ENCODE measurements at places on chromosomes 4 and X. TPM values are rescaled to one million over a fixed set of nuclear protein-coding genes. Genes with fewer than 3 reads are reported as not detected.

Gene TAF7L
- 0.62 TPM for polyA plus RNA-seq

Gene DDIT4L
- polyA plus RNA-seq = 2.4 TPM

Gene PAGE2
- not detected for polyA plus RNA-seq

Gene BEND2
- 0.07 TPM for polyA plus RNA-seq

Gene SCFD2
- 12.0 TPM for polyA plus RNA-seq

Gene GPRASP1
- polyA plus RNA-seq = 13.7 TPM

Gene DAPP1
- 0.64 TPM for polyA plus RNA-seq

Gene FGF13
- polyA plus RNA-seq = 25.9 TPM

Gene MAGED4B
- 86.1 TPM for polyA plus RNA-seq

Gene MAMLD1
- polyA plus RNA-seq = 7.9 TPM

Gene MAGEA10
- not detected for polyA plus RNA-seq

Gene S100G
- not detected for polyA plus RNA-seq

Gene TRIML1
- polyA plus RNA-seq = not detected

Gene TCP11X2
- 0.87 TPM for polyA plus RNA-seq

Gene GABRQ
- polyA plus RNA-seq = 1.6 TPM

Gene TCEAL9
- 240 TPM for polyA plus RNA-seq

Gene ERAS
- 0.16 TPM for polyA plus RNA-seq

Gene PUDP
- polyA plus RNA-seq = 21.6 TPM

Gene ADH7
- not detected for polyA plus RNA-seq

Gene GC
- 2.2 TPM for polyA plus RNA-seq

Gene ARX
- polyA plus RNA-seq = not detected

Gene TMEM35A
- polyA plus RNA-seq = 9.3 TPM

Gene OPHN1
- polyA plus RNA-seq = 9.0 TPM

Gene RAI2
- polyA plus RNA-seq = 12.9 TPM

Gene TMSB15C
- polyA plus RNA-seq = 16.7 TPM

Gene ADH1C
- 84.3 TPM for polyA plus RNA-seq

Gene CT47B1
- not detected for polyA plus RNA-seq

Gene GAGE12J
- polyA plus RNA-seq = not detected

Gene INTU
- 26.4 TPM for polyA plus RNA-seq

Gene PSAPL1
- polyA plus RNA-seq = not detected

Gene CXCL3
- 0.24 TPM for polyA plus RNA-seq

Gene ZNF280C
- 8.0 TPM for polyA plus RNA-seq

Gene CXCL6
- polyA plus RNA-seq = 0.14 TPM

Gene PRRG1
- 26.6 TPM for polyA plus RNA-seq
